T-helper 17 cell (primary cell): ENCODE measurements at places on chromosomes 7 and 10. TPM values are rescaled to one million over a fixed set of nuclear protein-coding genes. Genes with fewer than 3 reads are reported as not detected.
A peak's percentile ranks its signal among the peaks of the same experiment; 100 is the strongest.

SP4 gene
- total RNA-seq, result 31.9 TPM

GRCh38 chr10:79445977-79446757 lies 743 bp upstream of the ZCCHC24 start:
- peak; percentile 25 for DNase-seq

- no peak for DNase-seq
Observed at GRCh38 chr7:137731436-137731835, 115.3 kb downstream of the DGKI start.

GDF10 gene
- total RNA-seq, result not detected

KEL gene
- 0.52 TPM for total RNA-seq

LANCL2 gene
- 6.6 TPM for total RNA-seq
